ENCODE measurements at places on chromosomes 2 and 18.

DNA sequence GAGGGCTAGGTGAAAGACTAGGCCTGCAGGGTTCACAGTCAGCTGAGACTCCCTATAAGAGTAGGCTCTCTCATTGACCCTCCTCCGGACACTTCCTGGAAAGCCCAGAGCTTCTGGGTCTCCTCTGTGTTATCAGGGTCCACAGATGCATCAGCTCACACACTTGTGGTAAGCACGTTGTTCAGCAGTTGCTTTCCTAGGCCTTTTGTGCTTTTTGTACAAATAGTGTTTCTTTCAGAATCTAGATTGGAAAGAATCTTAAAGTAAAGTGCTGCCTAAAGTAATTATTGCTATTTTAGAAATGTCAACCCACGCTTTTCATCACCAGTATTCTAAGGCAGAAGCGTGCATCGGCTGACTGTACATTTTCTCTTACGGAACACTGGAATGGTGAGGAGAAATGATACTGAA, 15.5 kb downstream of the SLC9A2 start:
- no peak for DNase-seq

DNA sequence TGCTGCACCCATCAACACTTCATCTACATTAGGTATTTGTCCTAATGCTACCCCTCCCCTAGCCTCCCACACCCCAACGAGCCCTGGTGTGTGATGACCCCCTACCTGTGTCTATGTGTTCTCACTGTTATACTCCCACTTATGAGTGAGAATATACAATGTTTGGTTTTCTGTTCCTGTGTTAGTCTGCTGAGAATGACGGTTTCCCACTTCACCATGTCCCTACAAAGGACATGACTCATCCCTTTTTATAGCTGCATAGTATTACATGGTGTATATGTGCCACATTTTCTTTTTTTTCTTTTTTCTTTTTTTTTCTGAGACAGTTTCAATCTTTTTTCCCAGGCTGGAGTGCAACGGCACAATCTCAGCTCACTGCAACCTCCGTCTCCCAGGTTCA, 284.1 kb upstream of the CYP26B1 start:
- DNase-seq: no peak

GRCh38 chr2:218508299-218508698, 59.9 kb downstream of the USP37 start:
- no peak for DNase-seq

DNA sequence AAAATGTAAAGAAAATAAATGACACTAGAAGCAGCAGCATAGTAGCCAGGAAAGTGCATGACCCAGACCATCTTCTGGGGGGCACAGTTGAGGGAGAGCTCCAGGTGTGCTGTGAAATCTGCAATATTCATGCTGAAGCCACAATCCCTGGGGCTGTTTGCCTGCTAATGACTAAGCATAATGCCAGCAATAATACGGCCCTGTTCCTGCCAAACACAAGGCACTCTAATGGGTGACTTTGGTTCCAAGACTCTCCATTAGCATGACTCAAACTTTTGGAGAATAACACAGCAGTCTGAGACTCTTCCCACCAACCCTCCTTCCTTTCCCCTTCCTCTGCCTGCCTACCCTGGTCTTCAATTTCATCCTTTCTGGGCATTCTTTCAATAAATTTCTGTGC, 77.9 kb upstream of the DOCK10 start:
- DNase-seq: no peak

GRCh38 chr18:56562479-56562878, 75.9 kb downstream of the TXNL1 start:
- DNase-seq: no peak

DNA sequence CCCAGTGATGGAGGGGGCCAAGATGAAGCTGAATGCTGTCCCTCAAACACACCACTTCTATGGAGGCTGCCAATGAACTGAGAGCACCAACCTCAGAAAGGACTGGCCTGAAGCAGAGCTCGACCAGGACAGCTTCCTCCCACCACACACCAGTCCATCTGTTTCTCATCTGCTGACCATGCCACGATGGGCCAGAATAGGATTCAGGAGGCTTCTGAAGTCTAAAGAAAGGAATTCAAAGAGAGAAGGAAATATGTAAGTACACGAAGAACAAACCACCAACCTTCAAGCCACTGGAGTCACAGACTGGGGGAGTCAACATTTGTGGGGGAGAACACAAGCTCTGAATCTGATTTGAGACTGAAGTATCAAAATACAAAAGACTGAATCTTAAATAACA, 157.6 kb upstream of the CCDC68 start:
- no peak for DNase-seq

- DNase-seq: no peak
Observed at GRCh38 chr18:6281874-6282273, 132.8 kb downstream of the L3MBTL4 start.

DNA sequence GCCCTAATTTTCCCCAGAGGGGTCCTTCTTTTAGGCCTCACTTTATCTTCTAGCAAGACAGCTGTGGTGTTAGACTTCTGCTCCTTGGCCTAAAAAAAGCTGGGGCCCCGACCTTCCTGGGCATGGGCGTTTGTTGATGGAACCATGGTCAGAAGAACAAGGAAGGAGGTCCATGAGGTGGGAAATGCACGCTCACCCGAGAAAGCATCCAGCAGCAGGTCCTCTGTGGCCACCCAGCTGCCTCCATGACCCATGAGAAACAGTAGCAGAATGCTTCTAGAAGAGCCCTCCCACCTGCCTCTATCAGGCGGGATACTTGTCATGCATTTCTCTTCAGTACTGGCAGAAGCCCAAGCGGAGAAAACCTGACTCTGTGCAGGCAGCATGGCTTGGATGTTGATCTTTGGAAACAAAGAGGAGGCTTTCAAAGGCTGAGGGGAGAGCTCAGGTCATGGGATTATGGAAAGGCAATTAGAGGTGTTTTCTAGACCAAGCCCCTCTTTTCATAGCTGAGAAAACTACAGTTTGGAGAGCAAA, 249.1 kb downstream of the FAM210A start:
- no peak for DNase-seq

DNA sequence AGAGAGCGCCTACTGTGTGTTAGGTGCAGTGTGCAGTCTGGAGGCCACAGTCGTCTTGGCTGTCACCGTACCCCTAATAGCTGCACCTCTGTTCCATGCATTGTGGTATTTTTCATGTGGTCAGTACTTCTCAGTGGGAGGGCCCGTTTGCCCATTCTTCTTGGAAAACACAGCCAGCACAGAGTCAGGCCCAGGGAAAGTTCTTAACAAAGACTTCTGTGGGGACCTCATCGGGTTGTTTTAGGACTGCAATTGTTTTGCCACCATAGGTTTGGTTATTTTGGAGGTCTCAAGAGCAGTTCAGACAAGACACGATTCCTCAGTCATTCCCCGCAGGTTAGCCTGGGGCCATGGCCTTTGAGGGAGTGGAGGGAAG, 62.3 kb downstream of the SMIM21 start:
- DNase-seq: no peak

DNA sequence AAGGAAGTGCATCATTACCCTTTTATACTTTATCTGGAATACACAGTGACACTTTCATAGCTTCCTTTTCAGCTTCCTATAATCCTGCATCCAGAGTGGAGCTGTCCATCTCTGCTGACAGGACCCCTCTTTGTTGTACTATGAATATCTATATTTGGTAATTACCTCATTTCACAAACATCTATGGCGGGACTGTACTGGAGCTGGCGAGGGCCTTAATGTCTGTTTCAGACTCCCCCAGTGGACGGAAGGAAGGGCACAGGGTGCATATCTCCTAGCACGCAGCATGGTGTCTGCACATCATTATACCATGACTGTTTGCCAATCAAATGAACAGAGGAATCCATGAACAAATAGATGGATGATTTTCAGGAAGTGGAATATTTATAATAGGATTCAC, 142.3 kb downstream of the SOX11 start:
- DNase-seq: no peak

- DNase-seq: peak; percentile 46
Observed at GRCh38 chr2:198807131-198807530, 650.6 kb downstream of the SATB2 start.

DNA sequence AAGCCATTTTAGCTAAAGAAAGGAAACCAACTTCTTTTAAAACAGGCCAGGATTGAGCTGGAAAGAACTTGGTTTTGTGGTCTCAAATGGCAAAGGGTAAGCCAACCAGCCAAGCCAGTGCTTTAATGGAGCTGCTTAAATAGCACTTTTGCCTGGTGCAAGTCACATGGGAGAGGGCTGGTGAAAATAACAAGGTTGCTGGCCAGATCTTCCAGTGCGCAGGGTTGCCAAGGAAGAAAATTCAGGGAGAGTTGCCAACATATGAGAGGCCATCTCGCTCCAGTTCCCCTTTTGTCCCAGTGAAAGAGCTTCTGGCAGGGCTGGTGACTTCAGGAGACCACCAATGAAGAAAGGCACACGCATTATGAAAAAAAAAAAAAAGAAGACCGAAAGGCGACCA, 57.3 kb downstream of the IRS1 start:
- no peak for DNase-seq

GRCh38 chr18:25805939-25806338, 284.5 kb downstream of the SS18 start:
- no peak for DNase-seq

All from GM04504 (cell line).